ENCODE measurements at places on chromosomes 5 and 9. TPM values are rescaled to one million over a fixed set of nuclear protein-coding genes. Genes with fewer than 3 reads are reported as not detected.

ZDHHC11 gene
- total RNA-seq: 3.0 TPM

BRD3 gene
- total RNA-seq: 27.6 TPM

THOC3 gene
- 70.8 TPM for total RNA-seq

TAF11L10 gene
- not detected for total RNA-seq

All from Panc1 (cell line).